ENCODE measurements at places on chromosomes 2 and 18. TPM values are rescaled to one million over a fixed set of nuclear protein-coding genes. Genes with fewer than 3 reads are reported as not detected.
A peak's percentile ranks its signal among the peaks of the same experiment; 100 is the strongest.

Gene TCF23
- not detected for total RNA-seq

GRCh38 chr18:78518805-78519204, 460.8 kb upstream of the SALL3 start:
- DNase-seq: no peak

GRCh38 chr2:58826795-58827194, 585.7 kb upstream of the FANCL start:
- no peak for DNase-seq

GRCh38 chr2:181170256-181170655, 189.9 kb downstream of the UBE2E3 start:
- no peak for DNase-seq

DNA sequence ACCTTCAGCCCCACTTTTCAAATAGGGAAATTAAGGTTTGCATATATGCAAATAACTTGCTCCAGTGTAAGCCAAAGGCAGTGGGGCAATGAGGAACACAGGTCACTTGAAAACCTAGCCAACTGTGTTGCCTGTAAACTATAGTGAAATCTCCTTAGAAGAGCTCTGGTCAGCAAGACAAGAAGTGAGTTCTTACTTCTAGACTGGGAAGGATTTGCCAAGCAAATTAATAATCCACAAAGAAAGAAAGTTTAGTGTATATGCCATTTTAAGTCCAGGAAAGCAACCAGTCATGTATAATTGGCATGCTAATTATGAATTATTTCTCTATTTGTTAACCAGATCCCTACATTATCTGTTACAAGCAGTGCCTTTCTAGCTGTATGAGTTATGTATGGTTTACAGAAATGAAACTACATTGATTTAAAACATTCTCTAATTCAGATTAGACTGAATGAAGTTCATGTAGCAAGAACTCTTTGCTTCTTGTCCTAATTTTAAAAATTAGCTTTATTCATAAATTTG, 129.9 kb downstream of the MTX2 start:
- no peak for DNase-seq

- DNase-seq: no peak
Observed at GRCh38 chr18:5419030-5419429, 123.5 kb upstream of the ZBTB14 start.

- no peak for DNase-seq
Observed at GRCh38 chr2:27765621-27766286, 5.8 kb upstream of the MRPL33 start.

GRCh38 chr2:217316743-217317142, 456.9 kb upstream of the TNP1 start:
- DNase-seq: peak; percentile 69

Measured in osteoblast (primary cell).